Stimulated activated CD4-positive, alpha-beta T cell treated with anti-CD3 and anti-CD28 coated beads, Interleukin-15, amount 100 ng/mL, for 24 hours (primary cell): ENCODE measurements at places on chromosomes 13 and 19.

- no peak for DNase-seq
Measured at GRCh38 chr13:56864451-56864850, 276.3 kb upstream of the PRR20A start.

DNA sequence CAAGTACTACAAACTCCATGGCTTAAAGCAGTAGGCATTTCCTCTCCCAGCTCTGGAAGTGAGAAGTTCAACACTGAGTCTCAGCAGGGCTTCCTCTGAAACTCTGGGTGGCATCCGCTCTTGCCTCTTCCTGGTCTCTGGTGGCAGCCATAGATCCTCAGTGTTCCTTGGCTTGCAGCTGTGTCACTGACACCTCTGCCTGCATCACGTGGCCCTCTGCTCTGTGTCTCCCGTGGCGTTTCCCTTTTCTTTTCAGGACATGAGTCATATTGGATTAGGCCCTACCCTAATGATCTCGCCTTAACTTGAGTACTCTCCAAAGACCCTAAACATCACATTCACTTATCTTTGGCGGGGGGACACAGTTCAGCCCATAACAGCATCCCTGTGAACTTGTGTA lies 466.7 kb downstream of the MYO16 start:
- no peak for DNase-seq

DNA sequence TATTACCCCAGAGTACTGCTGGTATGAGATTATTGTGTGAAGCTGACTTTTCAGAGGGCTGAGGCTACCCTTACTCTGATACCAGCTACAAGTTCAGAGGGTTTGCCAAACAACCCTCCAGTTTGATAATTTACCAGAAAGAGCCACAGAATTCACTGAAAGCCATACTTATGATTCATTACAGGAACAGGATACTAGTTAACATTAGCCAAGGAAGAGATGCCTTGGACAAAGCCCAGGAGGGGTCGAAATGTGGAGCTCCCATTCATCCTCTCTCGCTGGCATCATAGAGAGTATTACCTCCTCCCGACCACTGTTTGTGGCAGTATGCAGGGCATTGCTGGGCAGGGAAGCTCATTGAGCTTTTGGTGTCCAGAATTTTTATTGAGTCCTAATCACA lies 364.3 kb downstream of the KCNRG start:
- no peak for DNase-seq

DNA sequence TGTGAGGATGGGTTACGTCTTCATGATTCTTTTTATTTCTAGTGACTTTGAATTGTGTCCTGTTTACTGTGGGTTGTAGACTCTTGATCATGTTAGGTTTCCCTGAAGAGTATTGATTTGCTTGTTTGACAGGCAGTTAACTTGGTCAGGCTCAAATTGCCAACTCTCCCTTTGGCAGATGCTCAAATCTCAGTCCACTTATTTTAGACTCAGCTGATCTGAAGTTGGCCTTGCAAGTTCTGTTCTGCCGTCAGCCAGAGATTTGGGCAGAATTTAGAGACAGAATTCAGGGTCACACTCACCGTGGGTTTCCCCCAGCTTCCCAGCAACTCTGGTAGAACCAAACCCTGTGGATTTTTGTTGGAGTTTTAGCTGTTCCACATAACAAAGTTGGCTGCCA lies 71.6 kb upstream of the TEX29 start:
- DNase-seq, result no peak

DNA sequence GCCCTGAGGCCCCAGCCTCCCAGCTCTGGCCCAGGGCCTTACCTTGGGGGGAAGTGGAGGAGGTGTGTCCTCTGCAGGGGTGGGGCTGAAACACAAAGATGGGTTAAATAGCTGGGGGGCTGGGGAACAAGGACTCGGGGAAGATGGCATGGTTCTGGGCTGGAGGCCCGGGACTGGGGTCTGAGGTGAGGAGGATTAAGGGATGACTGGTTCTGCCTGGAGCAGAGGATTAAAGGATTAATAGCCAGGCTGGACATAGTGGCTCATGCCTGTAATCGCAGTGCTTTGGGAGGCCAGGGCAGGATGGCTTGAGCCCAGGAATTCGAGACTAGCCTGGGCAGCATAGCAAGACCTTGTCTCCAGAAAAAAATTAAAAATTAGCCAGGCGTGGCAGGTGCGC lies 11.6 kb downstream of the MAP4K1 start:
- no peak for DNase-seq

GRCh38 chr19:40692212-40692551 lies 1.7 kb upstream of the NUMBL start:
- DNase-seq, result no peak

GRCh38 chr13:112887151-112887550 lies 81.9 kb upstream of the MCF2L start:
- DNase-seq, result no peak

GRCh38 chr13:29733147-29733611 lies 117.2 kb downstream of the UBL3 start:
- peak; percentile 7 for DNase-seq

DNA sequence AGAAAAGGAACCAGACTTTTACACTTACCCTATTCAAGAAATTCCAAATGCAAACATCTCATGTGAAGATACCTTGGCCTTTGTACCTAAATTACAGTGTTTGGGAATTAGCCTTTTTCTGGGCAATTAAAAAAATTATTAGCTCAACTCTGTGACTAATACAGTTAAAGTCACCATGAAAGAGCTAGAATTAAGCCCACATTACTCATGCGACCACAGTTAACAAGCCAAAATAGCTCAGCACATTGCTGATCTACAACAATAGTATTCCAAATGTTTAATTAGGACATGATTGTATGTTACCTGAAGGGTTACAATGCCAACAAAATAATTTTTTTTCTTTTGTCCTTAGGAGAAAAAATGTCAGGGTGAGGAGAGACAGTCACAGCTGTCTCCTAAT lies 263.6 kb upstream of the GPC6 start:
- no peak for DNase-seq

GRCh38 chr13:111031531-111031961 lies 83.6 kb upstream of the ARHGEF7 start:
- peak; percentile 28 for DNase-seq

GRCh38 chr13:50850445-50850844 lies 7.0 kb upstream of the DLEU7 start:
- DNase-seq, result no peak

GRCh38 chr13:46683676-46684260 lies 113.2 kb downstream of the ESD start:
- DNase-seq, result no peak

DNA sequence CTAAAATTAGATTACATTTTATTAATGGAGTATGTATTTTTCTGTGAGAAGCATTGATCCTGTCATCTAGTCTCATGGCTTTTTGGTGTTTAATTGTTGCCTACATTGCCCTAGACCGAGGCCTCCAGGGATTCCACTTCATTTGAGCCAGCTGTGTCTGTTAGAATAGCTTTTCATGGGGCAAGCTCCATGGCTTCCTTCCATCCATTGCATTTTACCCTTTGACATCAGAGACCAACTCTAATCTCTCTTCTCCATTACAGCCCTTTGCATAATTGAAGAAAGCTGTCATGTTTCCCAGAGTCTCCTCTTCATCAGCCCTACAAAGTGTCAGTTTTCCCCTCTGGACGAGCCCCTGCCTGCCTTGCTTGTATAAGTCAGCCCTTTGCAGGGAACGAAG lies 70.6 kb downstream of the MTUS2 start:
- DNase-seq, result no peak

GRCh38 chr19:55526216-55527196 lies 10.4 kb downstream of the SBK2 start:
- no peak for DNase-seq

- no peak for DNase-seq
Measured at GRCh38 chr13:98828614-98829013, 76.1 kb upstream of the SLC15A1 start.

- no peak for DNase-seq
Measured at GRCh38 chr13:21596722-21597121, 7.2 kb downstream of the MICU2 start.

DNA sequence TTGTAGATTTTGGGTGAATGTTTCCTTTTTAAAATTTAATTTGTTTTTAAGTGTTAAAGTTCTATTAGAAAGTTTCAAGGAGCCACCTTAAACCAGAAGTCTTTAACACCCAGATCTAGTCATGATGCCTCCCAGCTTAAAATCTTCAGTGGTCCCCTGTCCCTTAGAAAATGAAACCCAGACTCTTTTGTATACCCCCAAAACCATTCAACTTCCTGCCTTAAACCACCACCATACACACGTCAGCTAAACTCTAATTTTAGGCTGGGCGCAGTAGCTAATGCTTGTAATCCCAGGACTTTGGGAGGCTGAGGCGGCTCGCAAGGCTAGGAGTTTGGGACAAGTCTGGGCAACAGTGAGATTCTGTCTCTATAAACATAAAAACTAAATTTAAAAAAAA lies 37.9 kb downstream of the N4BP2L1 start:
- DNase-seq, result no peak

GRCh38 chr19:39238944-39239343 lies 5.9 kb downstream of the IFNL3 start:
- DNase-seq, result no peak

GRCh38 chr13:99185606-99186005 lies 15.0 kb upstream of the UBAC2 start:
- no peak for DNase-seq

GRCh38 chr19:29683009-29683408 lies 17.7 kb downstream of the PLEKHF1 start:
- no peak for DNase-seq

DNA sequence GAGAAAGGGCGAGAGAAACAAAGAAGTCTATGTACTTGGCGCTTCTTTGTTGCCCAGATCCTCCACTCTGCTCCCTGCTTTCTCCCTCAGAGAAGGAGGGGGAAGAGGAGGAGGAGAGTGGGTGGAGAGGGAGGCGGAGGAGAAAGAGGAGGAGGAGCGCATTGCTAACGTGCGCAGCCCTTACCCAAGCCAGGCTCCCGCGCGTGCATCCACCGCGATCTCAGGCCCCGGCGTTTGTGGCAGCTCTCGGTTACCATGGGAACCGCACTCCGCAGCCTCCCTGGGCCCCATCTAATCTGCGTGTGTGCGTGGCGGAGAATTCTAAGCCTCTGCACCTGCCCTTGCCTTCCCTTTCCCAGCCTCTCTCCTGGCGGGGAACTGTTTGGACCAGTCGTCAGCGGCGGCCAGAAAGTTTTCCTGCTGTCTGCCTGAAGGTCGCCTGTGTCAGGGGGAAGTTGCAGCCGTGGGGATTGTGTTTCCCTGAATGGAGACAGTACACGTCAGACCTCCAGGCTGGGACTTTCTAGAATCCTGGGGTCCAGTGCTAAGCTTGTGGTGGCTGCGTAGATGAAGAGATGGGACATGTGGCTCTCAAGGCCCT lies at the start of gene ERICH6B:
TSS of gene ERICH6B (minus strand) at position 239 of the 601 bp plus-strand sequence. CDS start 18,734 bp downstream, outside the sequence.
- DNase-seq, result peak; percentile 27

GRCh38 chr19:3365093-3365835 lies 1.1 kb upstream of the NFIC start:
- DNase-seq, result no peak
